Trophoblast cell (in vitro differentiated cells and primary cell): ENCODE measurements at places on chromosomes 2 and 18.

DNA sequence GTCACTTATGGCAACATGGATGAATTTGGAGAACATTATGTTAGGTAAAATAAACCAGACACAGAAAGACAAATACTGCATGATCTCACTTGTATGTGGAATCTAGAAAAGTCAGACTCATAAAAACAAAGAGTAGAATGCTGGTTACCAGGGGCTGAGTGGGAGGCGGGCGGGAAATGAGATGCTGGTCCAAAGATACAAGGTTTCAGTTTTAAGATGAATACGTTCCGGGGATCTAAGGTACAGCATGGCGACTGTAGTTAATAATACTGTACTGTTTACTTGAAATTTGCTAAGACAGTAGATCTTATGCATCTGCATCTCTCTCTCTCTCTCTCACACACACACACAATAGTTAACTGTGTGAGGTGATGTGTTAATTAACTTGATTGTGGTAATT, 14.2 kb downstream of the FAM110C start:
- DNase-seq = no peak

GRCh38 chr2:66839551-66840320, 404.8 kb downstream of the MEIS1 start:
- peak; percentile 88 for DNase-seq

GRCh38 chr2:138501425-138502254, at the start of gene SPOPL:
SPOPL (plus strand) TSS chr2:138501770; CDS start chr2:138550217, 48,447 bp downstream.
- peak; percentile 92 for DNase-seq

GRCh38 chr18:75454022-75454795, 26.7 kb upstream of the SMIM21 start:
- no peak for DNase-seq

GRCh38 chr2:240060977-240061591, 7.8 kb upstream of the OR6B3 start:
- DNase-seq = peak; percentile 76
